ENCODE measurements at places on chromosomes 16 and 17. TPM values are rescaled to one million over a fixed set of nuclear protein-coding genes. Genes with fewer than 3 reads are reported as not detected.

LPCAT2 gene
- total RNA-seq = 23.5 TPM

WFIKKN2 gene
- under 0.01 TPM for total RNA-seq

OR2C1 gene
- total RNA-seq = not detected

BAIAP2 gene
- total RNA-seq = 15.6 TPM

ABI3 gene
- under 0.01 TPM for total RNA-seq

Measured in osteoblast (primary cell).